Stimulated activated CD4-positive, alpha-beta T cell treated with anti-CD3 and anti-CD28 coated beads, Interleukin-4, amount 100 ng/mL, for 48 hours (primary cell): ENCODE measurements at places on chromosomes 5 and 9.
A peak's percentile ranks its signal among the peaks of the same experiment; 100 is the strongest.

GRCh38 chr9:113594484-113595299, 131.2 kb downstream of the RGS3 start:
- no peak for DNase-seq

DNA sequence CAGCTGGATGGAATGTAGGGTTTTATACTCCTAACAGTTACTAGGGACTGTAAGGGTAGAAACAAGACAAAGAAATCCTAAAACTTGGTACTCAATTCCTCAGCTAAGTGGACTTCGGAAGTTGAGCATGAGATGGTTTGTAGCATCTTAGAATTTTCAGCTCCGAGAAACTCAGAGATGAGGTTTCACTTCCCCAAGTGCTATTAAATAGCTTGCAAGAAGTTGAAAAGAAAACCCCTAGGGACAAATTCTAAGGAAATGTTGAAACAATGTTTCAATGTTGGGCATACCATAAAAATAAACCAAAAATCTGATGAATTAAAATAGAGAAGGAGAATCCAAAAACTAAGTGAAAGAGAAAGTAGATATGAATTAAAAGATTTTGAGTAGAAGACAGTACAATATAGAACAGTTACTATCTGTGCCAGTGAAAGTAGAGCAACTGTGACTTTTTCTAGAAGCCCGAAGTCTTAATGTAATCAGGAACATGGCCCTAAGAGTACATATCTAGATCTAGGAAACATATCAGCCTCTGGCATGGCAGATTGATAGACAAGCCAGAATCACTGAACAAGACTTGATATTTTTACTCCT, 308.6 kb upstream of the RGMB start:
- no peak for DNase-seq

DNA sequence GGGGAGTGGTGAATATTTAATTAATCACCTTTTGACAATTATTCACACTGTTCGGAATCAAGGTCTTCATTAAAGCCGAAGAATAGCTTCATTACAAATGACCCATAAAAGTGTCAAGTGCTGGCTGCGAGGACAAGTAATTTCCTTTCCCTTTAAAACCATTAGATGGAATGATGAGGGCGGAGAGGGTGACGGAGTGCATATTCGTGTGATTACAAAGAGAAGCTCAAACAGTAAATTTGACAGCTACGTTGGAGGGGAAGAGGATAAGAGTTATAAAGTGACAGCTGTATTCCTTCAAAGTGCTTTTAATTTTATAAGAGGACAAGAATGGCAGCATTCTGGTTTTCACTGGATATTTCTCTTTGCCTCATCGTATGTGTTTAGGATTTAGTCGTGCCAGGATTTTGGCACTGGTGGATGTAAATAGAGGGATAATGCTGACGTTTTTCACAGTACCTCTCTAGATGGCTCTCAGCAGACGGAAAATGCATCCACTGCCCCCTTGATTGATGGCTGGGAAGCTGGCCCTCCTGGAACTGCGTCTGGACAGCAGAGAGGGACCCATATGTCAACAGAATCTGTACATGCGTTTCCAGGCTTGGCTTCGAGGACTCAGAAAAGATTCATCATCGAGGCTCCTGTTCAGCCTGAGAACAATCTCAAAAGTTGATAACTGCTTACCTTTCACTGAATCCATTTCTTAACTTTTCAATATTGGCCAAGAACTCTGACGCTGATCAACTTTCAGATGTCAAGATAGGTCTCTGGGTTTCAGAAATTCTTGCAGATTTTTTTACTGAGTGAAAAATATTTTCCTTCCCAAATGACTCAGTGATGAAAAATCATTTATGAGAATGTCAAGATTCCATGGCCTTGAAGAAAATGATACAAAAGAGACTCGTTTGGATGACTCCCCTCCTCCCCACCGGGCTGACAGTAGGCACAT, 50.4 kb upstream of the IRX2 start:
- DNase-seq = no peak

DNA sequence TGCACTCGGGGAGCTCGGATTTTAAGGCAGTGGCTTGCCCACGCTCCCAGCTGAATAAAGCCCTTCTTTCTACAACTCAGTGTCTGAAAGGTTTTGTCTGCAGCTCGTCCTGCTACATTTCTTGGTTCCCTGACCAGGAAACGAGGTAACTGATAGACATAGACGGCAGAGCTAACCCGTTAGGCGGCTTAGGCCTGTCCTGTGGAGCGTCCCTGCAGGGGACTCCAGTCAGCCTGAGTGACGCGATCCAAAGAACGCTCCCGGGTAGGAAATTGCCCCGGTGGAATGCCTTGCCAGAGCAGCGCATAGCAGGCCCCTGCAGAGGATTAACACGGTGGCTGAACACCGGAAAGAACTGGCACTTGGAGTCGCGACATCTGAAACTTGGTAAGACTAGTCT, 1.8 kb upstream of the SELENOP start:
- DNase-seq = no peak

DNA sequence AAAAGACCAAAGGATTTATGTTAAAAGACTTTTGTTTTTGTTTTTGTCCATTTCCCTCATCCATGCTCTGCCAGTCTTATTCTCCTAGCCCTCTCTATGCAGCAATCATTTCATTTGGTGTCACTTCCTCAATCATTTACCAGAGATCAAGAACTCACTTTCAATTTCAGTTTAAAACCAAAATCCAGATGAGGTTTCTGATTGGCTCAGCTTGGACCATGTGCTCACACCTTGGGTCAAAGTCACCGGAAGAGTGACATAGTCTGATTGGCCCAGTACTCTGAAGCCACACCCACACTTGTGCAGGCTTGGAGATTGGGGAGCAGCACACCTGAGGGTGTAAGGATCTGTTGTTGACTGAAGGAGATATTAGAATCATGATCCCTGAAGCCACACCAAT, 79.6 kb downstream of the TLR4 start:
- DNase-seq = no peak

DNA sequence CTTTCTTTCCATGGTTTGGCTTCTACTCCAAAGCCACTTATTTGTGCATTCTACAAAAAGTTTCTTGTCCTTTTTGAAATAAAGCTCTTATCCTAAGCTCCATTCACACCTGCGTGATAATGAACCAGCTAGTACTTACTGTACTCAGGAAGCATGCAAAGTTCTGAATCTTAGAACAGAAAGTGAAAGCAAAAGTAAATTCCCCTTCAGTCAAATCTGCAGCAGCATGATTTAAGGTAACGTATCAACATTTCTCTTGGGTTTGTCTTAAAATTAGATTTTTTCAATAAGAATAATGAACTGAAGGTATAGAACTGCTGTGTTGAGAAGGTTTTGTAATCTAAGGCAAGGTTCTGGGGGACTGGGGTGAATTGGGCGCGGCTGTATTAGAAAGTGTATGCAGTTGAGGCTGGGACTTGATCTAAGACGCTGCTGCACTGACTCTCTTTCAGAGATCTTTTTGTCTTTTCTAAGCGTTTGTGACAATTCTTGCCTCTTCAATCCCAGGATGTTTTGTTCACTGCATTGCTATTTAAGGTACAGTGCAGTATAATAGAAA, at the start of gene ERAP2:
TSS of gene ERAP2 (plus strand) at position 209 of the 559 bp plus-strand sequence. CDS start 3,186 bp downstream, outside the sequence.
- no peak for DNase-seq

GRCh38 chr9:97623946-97624345, 9.2 kb downstream of the TSTD2 start:
- DNase-seq = no peak

DNA sequence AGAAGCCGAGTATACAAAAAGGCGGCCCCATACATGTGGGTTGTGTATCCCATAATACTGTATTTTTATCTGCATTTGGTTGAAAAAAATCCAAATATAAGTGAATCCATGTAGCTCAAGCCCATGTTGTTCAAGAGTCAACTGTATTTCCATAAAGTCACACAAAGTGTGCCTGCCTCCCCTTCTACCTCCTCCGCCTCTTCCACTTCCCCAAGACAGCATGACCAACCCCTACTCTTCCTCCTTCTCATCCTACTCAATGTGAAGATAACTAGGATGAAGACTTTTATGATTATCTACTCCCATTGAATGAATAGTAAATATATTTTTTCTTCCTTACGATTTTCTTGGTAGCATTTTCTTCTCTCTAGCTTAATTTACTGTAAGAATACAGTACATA, 92.7 kb downstream of the RFX3 start:
- no peak for DNase-seq

GRCh38 chr5:171363846-171364245, 23.8 kb upstream of the NPM1 start:
- no peak for DNase-seq

DNA sequence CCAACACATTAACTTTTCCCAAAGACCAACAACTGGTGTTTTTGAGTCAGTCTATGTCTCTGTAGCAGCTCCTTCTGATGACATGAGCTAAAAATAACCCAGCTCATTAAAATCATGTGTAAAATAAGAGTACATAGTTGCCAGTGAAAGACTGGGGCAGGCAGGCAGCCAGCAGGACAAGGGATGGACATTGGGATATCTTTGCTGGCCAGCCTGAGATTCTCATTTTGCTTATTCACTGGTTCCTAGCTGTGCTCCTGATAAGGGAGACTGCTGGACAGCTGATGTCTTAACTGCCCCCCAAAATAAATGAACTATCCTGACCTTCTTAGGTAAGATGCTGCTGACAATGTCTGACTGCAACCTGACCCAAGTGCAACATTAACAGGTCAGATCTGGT, 33.9 kb downstream of the EPB41L4B start:
- DNase-seq = no peak

DNA sequence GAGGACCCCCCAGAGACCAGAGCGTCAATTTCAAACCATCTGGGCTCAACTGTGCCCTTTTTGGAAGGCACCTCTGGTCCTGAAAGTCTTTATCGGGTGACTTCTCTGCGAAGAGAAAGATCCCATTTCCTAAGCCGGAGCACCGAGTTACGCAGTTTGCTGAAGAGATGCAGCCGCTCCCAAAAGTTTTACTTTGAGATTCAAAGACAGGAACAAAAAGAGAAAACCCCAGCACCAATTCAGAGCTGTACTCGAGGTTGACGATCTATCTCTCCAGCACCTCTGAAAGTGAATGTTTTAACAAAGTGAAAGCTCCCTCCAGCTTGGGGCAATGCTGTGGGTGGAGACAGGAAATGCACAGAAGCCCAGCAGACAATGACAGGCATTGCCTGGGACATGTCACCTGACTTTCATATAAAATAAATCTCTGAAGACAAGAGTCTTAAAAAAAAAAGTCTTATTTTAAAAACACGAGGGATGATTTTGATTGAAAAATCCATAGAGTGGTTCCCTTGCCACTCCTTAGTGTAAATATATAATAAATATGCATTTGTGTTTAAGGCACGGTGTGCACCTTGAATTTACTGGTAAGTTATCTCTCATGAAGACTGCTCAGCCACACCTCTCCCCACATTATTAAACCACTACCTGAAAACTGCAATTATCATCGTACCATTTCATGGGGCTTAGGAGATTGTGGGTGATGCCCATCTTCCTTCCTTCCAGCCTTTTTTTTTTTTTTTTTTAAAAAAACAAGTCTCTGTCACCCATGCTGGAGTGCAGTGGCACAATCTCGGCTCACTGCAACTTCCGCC, 79.9 kb downstream of the FNBP1 start:
- DNase-seq = peak; percentile 43

DNA sequence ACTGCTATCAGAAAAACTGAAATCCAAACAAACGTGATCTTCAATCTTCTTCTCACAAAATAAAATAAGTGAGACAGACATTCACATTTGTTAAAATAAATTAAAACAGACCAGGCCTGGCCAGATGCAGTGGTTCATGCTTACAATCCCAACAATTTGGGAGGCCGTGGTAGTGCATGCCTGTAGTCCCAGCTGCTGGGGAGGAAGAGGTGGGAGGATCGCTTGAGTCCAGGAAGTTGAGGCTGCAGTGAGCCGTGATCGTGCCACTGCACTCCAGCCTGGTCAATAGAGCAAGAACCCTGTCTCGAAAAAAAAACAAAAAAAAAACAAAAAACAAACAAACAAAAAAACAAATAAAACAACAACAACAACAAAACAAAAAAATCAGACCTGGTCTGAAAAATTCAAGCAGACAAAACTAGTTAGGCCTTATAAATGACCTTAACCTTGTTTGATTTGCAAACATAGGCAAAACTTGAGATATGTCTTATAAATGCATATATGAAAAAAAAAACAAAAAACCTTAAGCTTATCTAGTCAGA, 10.8 kb downstream of the MAPKAP1 start:
- DNase-seq = no peak

- DNase-seq = no peak
Measured at GRCh38 chr9:103928442-103928841, 165.7 kb upstream of the SMC2 start.

DNA sequence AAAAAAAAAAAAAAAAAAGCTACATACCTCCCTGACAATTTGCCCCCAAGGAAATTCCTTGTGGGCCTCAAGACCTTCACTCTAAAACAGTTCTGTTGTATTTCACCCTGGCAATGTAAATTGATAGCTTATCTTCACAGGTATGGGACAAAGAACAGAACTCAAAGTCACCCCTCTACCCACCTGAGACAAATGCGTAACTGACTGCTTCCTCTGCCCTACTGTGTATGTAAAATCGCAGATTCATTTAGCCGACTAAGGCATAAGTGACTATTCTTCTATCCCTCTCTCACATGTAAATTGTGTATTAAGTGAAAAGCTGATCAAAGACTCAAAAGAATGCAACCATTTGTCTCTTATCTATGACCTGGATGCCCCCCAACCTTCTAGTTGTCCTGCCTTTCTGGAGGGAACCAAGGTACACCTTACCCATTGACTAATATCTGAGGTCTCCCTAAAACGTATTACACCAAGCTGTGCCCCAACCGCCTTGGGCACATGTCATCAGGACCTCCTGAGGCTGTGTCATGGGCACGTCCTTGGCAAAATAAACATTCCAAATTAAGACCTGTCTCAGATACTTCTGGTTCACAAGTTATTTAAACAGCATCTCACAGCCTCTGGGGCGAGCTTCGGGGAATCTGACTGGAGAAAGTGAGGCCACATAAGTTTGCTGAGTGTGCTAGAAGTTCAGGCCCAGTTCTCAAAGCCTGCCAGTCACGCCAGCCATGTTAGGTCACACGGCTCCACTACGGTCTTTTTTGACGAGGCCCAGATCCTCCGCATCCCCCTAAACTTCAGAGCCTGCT, 954 bp downstream of the TBCA start:
- DNase-seq = peak; percentile 15

DNA sequence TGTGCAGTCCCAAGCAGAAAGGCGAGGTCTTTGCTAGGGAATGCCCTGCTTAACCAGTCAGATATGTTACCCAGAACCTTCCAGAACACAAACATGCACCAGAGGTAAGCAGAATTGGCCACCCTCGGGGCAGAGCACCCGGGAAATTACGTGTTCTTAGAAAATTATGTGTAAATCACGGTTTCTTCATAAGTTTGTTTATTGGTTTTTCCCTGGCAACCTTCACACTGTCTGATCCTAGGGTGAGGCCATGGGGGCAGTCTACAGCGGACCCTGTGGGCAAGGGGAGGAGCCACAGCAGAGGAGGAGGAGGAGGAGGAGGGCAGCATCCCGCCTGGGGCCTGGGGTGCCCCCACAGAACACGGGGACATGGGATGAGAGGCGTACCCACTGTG, 31.4 kb downstream of the RXRA start:
- no peak for DNase-seq

DNA sequence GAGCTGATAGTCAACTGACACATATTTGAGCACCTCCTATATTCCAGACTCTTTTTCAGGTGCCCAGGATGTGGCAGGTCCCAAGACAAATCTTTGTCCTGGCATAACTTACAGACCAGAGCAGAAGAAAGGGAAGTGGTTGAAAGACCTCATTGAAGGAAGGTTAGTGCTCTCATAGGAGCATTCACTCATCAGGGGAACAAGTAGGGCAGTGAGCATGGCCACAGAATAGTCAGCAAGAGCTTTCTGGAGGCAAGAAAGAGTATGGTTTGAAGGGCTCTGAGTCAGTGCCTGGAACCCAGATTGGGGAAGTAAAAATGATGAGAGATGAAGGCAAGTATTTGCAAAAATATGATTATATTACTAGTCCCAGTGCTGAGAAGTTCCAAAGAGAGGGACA, 25.0 kb upstream of the ERMP1 start:
- DNase-seq = no peak
